Cardiac muscle cell (in vitro differentiated cells and primary cell): ENCODE measurements at places on chromosomes 11 and 22.

DNA sequence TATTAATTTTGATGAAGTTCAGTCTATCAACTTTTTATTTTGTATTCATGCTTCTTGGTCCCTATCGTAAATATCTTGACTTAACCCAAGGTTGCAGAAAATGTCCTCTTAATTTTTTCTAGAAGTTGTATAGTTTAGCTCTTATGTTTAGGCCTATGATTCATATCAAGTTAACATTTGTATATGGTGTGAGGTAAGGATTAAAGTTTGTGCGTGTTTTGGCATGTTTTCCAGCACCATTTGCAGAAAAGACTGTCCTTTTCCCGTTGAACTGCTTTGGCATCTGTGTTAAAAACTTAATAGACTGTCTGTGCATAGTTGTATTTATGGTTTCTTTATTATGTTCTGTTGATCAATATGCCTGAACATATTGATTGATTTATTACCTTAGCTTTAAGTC lies 42.3 kb downstream of the ARHGEF12 start:
- H3K27ac ChIP-seq: no peak overlapping the region
- H3K27me3 ChIP-seq: no peaks in the 10 kb centered on the region

GRCh38 chr11:48003926-48004325 lies 23.6 kb downstream of the PTPRJ start:
- DNase-seq: no peak
- no peak overlapping the region for H3K4me3 ChIP-seq
- H3K27me3 ChIP-seq: no peaks in the 10 kb centered on the region

DNA sequence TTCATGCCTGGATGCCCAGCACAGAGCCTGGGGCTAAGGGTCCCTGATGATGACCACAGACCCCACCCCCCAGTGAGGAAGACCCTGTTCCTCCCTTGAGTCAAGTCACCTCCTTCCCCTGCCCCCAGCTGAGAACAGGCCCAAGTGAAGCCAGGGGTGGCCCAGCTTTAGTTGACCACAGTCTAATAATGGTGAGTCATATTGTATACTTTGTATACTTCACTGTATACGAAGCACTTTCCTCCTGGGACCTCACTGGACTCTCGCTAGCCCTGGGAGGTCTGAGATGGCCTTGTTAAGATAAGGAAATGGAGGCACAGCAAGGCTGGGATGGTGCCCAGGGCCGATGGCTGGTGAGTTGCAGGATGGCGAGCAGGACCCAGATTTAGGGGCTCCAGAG lies 3.7 kb upstream of the FLRT1 start:
- no peak overlapping the region for H3K27ac ChIP-seq
- peaks cover 43% of the 10 kb centered on the region for H3K27me3 ChIP-seq
- no peak for DNase-seq
- peaks cover 12% of the 10 kb centered on the region for H3K4me1 ChIP-seq

- H3K36me3 ChIP-seq: peaks cover 44% of the 10 kb centered on the region
- DNase-seq: no peak
- no peak overlapping the region for H3K27ac ChIP-seq
- H3K4me1 ChIP-seq: no peaks in the 10 kb centered on the region
Measured at GRCh38 chr22:25922141-25922540, 180.2 kb downstream of the MYO18B start.

DNA sequence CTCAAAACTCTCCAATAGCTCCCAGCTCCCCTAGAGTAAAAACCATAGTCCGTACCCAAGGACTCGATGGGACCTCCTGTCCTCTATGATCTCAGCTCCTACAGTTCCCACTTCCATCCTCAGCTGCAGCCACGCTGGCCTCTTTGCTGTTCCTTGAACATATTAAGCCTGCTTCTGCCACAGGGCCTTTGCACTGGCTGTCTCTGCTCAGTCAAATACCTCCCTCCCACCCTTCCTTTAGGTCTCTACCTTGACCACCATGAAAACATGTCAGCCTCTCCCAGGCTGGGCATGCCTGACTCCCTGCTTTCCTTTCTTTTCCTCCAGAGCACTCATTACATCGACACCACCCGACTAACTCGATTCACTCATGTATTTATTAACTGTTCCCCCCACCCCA lies 24.5 kb downstream of the TMEM184B start:
- H3K36me3 ChIP-seq: peaks cover 2% of the 10 kb centered on the region
- H3K4me3 ChIP-seq: no peak overlapping the region
- H3K4me1 ChIP-seq: peaks cover 3% of the 10 kb centered on the region
- no peaks in the 10 kb centered on the region for H3K27me3 ChIP-seq
- no peak overlapping the region for H3K27ac ChIP-seq
- no peak for DNase-seq

DNA sequence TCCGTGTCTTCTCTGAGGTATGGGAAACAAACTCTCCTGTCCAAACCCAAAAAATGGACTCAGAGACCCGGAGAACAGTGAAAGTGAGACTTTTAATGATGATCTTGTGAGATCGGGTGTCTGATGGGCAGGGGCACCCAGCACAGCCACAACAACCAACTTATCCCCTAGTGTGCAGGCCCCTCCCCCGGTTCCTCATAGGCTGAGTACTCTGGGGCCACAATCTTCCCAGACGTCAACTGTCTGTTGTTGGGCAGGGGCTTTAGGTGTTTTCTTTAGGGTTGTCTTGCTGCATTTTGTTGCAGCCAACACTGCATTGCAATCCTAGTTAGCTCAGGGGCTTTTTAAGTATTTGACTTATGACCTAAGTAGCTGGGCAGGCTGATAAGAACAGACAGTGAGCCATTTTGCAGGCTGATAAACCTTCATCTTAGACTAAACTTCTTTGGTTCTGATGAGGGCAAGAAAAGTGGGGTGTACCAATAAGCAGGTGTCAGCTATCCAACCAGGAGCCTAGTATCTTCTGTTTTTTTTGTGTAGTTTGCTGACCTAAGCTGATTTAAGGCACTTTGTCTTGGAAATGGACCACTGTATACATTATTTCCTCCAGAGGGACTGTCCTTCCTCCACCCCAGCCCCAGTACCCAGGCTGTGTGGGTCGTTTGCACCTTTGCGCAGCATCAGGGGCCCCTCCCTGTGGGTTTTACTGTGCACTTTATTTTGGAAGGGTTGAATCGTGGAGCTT lies 1323.6 kb downstream of the TBC1D22A start:
- H3K4me1 ChIP-seq: no peaks in the 10 kb centered on the region
- H3K27ac ChIP-seq: no peak overlapping the region
- no peak overlapping the region for H3K4me3 ChIP-seq
- no peak for DNase-seq

DNA sequence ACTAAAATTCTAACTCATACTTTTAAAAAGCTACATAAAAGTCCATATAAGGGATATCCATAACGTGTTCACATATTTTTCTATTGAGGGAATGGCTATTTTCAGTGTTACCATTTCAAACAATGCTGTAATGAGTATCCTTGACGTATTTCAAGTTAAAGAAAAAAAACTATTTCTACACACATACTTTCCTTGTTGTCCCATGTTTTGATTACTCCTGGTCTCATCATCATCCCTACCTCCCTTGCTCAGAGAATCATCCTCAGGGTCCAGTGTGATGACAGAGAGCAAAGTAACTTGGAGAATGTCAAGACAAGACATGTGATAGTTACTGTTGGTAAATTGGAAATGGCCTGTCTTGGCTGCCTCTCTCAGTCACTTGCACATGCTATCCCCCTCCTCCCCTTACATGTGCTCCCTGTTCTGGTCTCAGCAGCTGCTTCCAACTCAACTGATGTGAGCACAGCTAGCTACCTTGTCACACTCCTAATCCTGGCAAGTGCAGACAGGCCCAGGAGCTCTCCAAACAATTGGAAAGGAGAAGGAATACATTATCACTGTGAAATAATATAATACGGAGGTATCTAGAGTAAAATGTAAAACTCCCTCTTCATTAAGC lies 21.8 kb downstream of the NUMA1 start:
- no peaks in the 10 kb centered on the region for H3K36me3 ChIP-seq
- DNase-seq: no peak
- no peaks in the 10 kb centered on the region for H3K27me3 ChIP-seq
- no peaks in the 10 kb centered on the region for H3K4me1 ChIP-seq
- no peak overlapping the region for H3K4me3 ChIP-seq

GRCh38 chr11:9716275-9717039 lies 52.6 kb downstream of the SWAP70 start:
- H3K27me3 ChIP-seq: no peaks in the 10 kb centered on the region
- H3K36me3 ChIP-seq: no peaks in the 10 kb centered on the region
- no peak overlapping the region for H3K27ac ChIP-seq
- no peak overlapping the region for H3K4me3 ChIP-seq

DNA sequence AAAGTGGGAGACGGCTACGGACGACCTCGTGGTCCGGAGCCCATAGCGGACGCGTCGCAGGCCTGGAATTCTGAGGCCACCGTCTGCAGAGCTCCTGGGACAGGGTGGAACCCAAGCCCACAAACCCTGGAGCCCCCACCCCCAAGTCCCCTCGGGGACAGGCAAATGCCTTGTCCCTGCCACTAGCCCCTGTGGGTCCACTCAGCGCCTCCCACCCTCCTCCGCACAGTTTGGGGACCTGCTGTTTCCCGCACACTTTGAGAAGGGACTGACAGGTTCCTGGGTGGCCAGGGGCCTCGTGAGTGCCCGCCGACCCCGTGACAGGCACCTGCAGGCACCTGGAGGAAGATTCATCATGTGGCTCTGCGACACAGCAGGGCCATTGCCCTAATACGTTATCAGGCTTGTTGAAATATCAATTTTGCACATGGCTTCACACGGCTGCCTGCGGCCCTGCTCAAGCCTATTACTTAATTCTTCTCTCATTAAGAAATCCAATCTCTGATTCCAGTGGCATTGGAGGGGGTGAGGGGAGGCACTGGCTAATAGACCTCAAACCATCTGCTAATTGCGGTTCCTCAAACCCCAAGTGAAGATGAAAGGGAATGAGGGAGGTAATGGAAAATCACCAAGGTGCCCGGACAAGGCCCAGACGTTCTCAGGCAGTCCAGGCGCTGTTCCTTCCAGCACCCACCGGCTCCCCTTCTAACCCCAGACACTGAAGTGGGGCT lies 672.5 kb downstream of the BRD1 start:
- no peaks in the 10 kb centered on the region for H3K36me3 ChIP-seq
- no peak overlapping the region for H3K27ac ChIP-seq
- peak; percentile 18 for DNase-seq
- no peaks in the 10 kb centered on the region for H3K27me3 ChIP-seq

DNA sequence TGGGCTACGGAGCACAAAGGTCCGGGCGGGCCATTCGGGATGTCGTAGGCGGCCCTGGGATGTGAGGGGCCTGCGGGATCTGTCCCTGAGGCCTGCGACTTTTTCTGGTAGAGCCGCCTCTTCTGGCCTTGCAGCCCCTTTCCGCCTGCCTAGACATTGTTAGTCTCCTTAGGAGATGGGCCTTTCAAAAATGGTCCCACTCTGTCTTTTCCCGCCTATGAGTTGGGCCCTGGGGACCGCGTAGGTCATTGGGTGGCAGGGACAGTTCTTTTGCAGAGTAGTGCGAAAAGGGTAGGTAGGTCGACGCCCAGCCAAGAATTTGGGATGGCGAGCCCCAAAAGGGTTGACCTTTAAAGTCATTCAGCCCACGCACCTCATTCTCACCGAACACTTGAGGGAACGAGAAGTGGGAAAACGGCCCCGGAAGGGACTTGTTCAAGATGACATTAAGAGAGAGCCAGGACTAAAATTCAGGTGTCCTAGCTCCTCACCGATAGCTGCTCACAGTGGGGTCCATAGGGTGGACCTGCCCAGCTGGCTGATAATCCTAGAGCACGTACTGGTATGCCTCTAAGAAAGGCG lies 785 bp downstream of the OTUB1 start:
- no peaks in the 10 kb centered on the region for H3K27me3 ChIP-seq
- DNase-seq: no peak
- H3K36me3 ChIP-seq: peaks cover 18% of the 10 kb centered on the region
- peak overlapping the region; percentile 78 for H3K4me3 ChIP-seq
- H3K27ac ChIP-seq: peak overlapping the region; percentile 95
- H3K4me1 ChIP-seq: peaks cover 13% of the 10 kb centered on the region

GRCh38 chr22:33971561-33971961 lies 51.3 kb upstream of the LARGE1 start:
- DNase-seq: peak; percentile 17
- no peaks in the 10 kb centered on the region for H3K4me1 ChIP-seq
- H3K27me3 ChIP-seq: no peaks in the 10 kb centered on the region
- no peak overlapping the region for H3K27ac ChIP-seq

- no peak overlapping the region for H3K27ac ChIP-seq
- H3K4me1 ChIP-seq: no peaks in the 10 kb centered on the region
- H3K36me3 ChIP-seq: peaks cover 12% of the 10 kb centered on the region
Measured at GRCh38 chr11:90148900-90149299, 14.4 kb downstream of the NAALAD2 start.

DNA sequence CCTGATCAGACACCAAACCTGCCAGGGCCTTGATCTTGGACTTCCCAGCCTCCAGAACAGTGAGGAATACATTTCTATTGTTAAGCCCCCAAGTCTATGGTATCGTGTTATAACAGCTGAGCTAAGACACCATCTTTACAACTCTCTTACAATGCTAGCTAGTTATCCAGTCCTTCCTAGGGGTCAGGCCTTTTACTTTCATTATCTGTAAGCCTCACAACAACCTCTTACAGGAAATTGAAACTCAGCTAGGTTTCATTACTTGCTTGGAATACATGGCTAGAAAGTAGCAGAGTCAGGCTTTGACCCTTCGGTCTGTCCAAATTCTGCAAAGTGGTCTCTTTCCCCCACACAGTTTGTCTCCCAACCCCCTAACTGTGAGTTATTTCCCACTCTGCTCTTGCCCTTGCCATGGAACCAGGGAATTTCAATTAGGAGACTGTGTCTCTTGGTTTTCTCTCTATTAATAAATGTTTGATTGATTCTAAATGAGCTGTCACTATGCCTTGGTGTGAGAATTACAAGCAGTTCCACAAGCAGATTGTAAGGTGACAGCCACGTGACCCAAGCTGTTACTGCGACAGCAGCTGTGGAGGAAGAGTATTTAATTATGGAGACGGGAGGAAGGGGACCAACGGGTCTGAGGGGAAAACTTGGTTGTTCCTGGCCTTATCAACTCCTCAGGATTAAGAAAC lies 38.4 kb upstream of the CLMP start:
- no peaks in the 10 kb centered on the region for H3K27me3 ChIP-seq
- no peak for DNase-seq
- H3K4me1 ChIP-seq: peaks cover 14% of the 10 kb centered on the region
- peak overlapping the region; percentile 52 for H3K27ac ChIP-seq
- no peak overlapping the region for H3K4me3 ChIP-seq

DNA sequence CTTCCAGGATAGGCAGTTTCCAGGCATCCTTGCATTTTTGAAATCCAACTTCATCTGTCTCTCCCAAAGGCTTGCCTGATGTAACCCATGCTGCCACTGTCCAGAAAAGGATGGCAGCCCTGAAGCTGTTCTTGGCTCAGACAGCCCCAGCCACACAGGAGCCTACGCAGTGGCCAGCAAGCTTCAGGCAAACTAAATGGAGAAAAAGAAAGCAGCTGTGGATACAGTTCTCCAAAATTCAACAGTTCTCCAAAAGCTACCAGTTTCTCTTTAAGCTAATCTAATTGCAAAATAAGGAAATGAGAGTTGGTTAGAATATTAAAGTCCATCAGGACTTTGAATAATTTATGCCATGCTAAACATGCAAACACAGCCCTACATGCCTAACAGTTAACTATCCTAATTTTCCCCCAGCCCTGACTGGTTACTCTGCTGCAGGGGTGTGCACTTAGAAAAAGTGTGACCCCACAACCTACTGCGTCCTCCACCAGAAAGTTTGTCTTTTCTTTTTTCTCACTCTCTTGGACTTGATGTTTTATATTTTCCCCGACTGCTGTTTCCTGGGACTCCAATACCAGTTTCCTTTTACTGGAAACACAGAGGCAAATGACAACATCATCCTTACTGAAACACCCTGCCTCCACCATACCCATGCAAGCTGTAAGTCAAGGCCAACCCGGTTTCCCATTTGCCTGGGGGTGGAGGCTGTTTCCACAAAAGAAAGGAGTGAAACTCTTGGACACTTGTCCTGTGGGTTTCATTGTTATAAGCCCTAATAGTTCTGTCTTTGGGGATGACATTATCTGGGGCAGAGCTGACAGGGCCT lies 69.1 kb upstream of the OR5AN1 start:
- H3K4me3 ChIP-seq: no peak overlapping the region
- no peak for DNase-seq
- no peak overlapping the region for H3K27ac ChIP-seq
- no peaks in the 10 kb centered on the region for H3K36me3 ChIP-seq
